ENCODE measurements at places on chromosomes 2 and 18. TPM values are rescaled to one million over a fixed set of nuclear protein-coding genes. Genes with fewer than 3 reads are reported as not detected.

DNA sequence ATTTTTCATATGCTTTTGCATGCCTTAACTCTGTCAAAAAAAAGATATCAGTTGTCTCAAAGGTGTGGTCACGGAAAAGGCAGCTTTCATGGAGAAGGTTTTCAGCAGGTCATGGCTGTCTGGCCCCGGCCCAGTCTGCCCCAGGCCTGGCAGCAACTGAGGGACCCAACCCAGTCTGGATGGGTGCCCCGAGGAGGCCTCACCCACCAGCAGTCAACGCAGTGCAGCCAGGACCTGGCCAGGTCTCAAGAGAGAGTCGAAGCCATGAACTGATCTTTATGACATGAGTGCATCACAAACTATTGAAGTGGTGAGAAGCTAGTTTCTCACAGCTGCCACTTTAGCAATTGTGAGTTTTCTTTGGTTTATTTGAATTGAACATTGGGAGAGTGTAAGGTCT, 7.9 kb downstream of the TUBB6 start:
- DNase-seq, result no peak

- DNase-seq, result no peak
Measured at GRCh38 chr2:48107326-48107925, 201.1 kb upstream of the FBXO11 start.

DNA sequence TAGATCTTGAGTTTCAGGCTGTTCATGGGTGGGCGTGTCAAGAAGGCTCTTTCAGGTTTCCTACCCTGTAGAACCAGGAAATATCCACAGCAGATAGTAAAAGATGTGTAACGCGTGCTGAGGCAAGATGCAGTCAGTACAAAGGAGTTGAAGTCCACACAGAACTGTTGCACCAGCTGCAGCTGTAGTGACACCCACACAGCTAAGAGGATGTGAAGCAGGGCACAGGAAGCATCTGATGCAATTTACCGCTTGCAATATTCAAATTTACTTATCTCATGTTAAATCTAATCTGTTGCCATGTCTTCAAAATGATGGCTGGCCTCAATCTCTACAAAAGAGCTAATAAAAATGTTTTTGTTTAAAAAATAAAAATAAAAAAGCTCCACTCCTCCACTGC, 132.8 kb downstream of the ARHGAP15 start:
- no peak for DNase-seq

- no peak for DNase-seq
Measured at GRCh38 chr18:12106471-12106870, 12.8 kb downstream of the ANKRD62 start.

- DNase-seq, result no peak
Measured at GRCh38 chr18:43680096-43680495, 402.8 kb upstream of the SYT4 start.

- DNase-seq, result no peak
Measured at GRCh38 chr18:24398540-24398939, 916 bp upstream of the OSBPL1A start.

- no peak for DNase-seq
Measured at GRCh38 chr2:235170536-235171521, 219.0 kb downstream of the SH3BP4 start.

GRCh38 chr18:51561821-51562220, 364.3 kb upstream of the MEX3C start:
- DNase-seq, result no peak

DNA sequence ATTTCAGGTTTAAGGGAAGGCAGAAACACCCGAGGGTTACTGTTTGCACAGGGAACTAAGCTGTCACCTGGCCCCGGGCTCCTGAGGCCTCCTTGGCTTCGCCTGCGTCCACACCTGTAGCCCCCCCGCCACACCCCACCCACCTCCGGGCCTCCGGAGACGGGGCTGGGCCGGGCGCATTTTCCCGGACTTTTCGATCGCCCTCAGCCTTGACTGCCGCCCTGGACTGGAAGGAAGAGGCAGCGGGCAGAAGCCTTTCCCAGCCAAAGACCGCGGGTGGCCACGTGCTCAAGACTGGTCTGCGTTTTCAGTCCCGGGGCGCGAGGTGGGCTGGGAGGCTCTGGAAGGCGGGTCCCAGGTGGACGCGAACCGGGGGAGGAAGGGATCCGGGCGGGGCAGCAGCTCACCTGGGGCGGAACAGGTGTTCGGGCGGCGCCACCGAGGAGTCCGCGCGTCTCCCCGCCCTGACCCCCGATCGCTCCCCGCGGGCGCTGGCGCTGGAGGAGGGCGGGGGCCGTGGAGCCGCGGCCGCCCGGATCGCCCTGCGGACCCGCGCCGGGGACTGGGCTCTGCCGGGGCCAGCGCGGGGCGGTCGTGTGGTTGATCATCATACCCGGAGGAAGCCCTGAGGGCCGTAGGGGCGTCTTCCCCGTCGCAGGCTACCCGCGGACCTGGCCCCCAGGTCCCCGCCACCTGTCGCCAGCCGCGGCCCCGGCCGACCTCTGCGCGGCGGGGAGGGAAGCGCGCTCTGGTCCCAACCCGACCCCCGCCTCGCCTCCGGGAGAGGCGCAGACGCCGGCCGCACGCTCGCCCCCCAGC, 3.2 kb downstream of the ID2 start:
- DNase-seq, result peak; percentile 90

DNA sequence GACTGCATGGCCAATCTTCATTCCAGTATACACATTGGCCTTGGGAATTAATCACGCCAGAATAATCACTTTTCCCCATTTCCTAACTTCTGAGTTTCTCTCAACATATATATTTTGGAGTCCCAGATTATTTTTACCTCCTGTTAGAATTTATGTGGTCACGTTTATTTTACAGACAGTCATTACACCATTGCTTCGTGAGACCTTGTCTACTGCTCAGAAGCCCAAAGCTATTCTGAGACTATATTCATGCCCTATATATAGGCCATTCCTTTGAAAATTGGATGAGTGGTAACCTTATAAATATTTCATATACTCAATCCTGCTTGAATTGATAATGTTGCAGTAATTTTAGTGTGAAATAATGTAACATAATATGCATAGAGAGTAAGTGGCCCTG, 610.0 kb upstream of the CDH2 start:
- DNase-seq, result no peak

GRCh38 chr18:77547757-77548156, 298.1 kb downstream of the GALR1 start:
- no peak for DNase-seq

DNA sequence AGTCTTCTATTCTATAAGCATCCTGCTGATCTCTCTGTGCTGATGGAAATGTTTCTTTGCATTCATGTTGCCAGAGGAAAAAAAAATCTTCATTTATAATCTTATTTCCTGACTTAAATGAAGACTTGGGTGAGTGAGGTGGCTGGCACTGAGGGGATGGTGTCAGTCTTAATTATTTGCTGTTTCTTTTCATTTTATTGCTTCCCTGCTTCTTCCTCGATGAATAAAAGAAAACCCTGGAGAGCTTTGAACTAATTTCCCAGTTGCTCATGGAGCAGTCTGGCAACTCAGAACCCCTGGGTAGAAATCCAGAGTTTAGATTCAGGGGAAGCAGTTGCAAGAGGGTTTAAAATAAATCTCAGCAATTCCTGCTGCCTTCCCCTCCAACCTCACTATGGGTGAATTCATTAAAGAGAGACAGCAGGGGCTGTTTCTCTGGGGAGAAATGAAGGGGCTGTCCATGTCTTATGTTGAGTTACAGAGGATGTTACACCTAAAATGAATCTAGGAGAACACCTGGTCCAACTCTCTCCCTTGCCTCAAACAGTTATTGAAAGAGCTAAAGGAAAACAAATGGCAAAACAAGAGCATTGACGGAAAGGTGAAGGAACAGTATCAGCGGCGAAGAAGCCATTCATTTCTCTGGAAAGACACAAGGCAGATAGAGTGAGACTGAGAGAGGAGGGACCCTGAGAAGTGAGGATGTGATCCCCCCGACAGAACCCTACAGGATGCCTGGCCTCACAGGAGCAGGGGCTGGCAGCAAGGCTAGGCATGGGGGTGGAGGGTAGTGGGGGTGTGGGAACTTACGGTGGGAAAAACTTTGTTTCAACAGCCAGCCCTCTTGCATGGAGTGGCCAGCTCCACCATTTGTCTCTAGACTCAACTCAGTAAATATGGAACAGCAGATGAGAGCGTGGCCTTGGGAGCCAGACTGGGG, 41.0 kb downstream of the SP110 start:
- no peak for DNase-seq

- no peak for DNase-seq
Measured at GRCh38 chr2:65742977-65743376, 310.6 kb upstream of the SPRED2 start.

DNA sequence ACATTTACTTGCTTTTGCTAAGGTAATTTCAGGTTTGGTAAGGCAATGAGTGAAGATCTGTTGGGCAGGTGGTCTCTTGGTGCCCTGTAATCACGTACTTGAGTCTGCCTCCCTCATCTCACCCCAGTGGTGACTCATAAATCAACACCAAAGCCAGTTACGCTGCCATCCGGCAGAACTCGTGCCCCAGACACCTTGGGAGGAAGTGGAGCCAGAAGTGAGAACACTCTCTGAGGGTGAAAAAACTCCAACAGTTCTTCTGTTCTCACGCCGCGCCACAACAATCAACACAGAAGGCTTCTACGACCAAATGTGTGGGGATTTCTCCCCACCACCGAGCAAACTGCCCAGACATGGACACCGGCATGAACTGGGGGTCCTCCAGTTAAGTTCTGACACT, 206.2 kb downstream of the ARL4C start:
- no peak for DNase-seq

DNA sequence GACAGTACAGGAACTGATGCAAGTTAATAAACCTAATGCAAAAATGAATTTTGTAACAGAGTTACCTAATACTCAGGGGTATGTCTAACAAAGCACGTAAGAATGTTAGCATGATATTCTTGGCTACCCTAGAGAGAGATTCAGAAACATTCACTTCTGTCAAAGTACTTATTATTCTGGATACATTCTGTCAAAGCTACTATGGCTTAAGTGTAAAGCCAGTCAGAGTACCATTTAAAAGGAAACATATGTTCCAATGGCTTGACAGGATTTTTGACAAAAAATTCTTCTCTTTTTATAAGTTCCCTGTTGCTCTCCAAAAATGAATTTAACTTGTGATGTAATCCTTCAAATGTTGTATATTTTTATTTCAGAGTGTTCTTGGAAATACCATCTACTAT, 85.5 kb downstream of the PIGN start:
- no peak for DNase-seq

GRCh38 chr2:85804583-85804982, 50.8 kb downstream of the ATOH8 start:
- DNase-seq, result no peak

GRCh38 chr2:234411793-234412192, 85.1 kb downstream of the ARL4C start:
- no peak for DNase-seq

DNA sequence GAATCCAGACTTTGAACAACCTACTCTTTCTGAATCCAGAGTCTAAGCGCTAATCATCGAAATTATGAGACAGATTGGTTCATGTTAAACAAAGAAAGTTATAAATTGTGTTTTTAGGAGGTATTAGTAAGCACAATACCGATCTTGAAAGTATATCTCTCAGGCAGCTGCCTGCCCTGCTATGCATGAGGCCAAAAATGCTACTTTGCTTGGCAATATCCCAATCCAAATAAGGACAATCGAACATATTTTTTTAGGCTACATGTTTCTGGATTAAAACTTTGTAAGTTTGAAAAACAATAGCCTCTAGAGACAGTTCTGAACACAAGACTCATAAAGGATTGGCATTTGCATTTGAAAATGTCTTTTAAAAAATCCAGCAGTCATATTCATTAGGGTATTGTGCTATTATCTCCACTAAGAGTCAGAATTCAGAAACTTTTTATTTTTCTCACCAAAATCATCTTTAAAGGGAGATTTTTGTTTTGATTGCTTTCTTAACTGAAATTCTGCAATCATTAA, 167.1 kb downstream of the PDE1A start:
- DNase-seq, result no peak

- no peak for DNase-seq
Measured at GRCh38 chr18:35422237-35422636, 45.1 kb upstream of the ZNF396 start.

DNA sequence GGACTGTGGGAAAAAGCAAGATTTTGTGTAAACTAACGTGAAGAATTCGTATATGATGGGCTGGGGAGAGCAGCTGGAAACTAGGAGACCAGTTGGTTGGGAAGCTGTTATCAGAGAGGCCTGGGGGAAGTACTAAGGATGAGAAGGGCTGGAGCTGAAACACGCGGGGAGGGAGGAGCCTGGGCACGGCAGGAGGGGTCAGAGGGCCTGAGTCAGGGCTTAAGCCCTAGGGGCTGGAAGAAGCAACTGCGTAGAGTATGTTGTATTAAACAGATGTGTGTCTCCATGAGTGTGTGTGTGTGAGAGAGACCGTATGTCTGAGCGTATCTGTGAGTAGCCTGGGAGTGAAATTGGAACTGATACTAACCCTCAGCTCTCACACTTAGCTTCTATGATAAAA, 8.4 kb downstream of the POMC start:
- peak; percentile 50 for DNase-seq

DNA sequence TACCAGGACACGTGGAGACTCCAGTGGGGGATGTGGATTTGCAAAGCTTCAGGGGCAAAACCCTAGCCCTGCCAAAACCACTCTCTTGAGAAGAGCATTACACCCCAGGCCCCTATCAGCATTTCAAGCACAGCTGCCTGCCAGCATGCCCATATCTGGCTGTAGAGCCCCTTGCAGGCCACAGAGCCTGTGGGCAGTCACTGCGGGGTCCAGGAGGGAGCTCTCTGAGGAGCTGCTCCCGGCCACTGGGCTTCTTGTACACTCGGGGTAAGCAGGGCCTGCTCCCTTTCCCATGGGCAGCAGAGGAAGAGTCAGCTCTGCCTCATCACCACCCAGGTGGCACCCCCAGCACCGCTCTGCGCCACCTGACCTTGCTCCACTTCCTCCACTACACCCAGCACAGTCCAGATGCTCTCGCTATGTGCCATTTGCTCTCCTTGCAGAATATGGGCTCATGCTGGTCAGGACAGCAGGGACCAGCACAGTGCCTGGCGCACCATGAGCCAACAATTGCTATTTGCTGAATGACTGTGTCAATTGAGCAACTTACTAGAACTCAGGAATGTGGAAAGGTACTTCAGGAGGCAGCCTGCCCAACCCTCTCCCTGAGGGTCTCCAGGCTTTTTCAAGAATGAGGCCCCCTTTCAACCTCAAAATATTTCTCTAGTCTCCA, 7.4 kb downstream of the CHST10 start:
- no peak for DNase-seq

GRCh38 chr2:158953454-158953853, 15.0 kb upstream of the TANC1 start:
- no peak for DNase-seq

C1GALT1C1L gene
- total RNA-seq, result 1.4 TPM

CD226 gene
- total RNA-seq, result 2.5 TPM

TXNDC2 gene
- 0.19 TPM for total RNA-seq

SLC38A11 gene
- 1.3 TPM for total RNA-seq

RBBP8 gene
- total RNA-seq, result 31.3 TPM

STARD6 gene
- not detected for total RNA-seq
